ENCODE measurements at places on chromosomes 4 and X.

- DNase-seq, result no peak
These were observed 790.1 kb downstream of the DMD start for GRCh38 chrX:32421266-32421665.

DNA sequence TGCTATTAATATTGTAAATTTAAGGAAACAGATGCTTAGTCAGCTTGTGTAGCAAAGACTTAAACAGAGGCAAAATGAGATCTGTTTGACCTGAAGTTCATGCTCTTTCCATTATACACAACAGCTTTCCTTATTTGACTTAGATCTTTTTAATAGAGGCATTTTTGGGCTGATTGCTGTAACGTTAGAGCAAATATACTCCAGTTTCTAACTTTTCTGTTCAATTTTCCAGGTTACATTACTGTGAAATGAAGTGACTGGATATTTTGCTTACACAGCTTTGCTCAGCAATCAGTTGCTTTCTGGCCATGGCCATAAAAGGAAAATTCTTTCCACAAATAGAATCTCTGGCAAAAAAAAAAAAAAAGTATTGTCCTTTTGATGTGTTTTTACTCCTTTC, 146.2 kb downstream of the PCDH7 start:
- DNase-seq, result no peak

DNA sequence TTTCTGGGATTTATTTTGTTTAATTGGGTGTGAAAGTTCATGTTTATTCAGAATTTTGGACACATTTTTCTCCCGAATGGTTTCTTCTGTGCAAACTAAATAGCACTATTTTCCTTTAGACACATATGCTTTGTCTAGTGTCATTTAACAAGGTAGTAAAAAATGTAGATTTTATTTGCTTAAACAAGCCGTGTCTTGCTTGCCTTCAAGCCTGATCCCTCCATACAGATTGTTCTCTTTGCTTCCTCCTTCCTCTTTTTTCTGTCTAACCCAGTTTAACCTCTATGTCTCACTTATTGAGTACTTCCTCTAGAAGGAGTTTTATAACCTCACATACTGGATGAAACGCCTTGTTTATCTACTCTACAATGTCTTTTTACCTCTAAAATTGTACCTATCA, 211.8 kb downstream of the NPFFR2 start:
- no peak for DNase-seq

GRCh38 chrX:427812-428725, 41.4 kb upstream of the PPP2R3B start:
- DNase-seq, result peak; percentile 88

DNA sequence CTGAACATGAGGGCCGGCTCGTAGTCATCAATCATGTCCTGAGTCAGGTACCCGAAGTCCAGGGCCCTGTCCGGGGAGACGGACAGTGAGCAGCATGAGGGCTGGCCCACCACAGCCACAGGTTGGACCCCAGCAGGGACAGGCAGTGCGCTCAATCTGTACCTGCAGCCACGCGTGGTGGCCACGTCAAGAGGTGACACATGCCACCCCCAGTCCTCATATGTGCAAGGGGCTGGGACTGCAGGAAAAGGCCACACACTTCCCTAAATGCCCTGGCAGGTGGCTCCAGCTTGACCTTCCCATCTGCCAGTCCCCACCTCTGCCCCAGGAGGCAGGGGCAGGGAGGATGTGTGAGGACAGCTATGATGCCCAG, 73.8 kb upstream of the MXD4 start:
- DNase-seq, result no peak

DNA sequence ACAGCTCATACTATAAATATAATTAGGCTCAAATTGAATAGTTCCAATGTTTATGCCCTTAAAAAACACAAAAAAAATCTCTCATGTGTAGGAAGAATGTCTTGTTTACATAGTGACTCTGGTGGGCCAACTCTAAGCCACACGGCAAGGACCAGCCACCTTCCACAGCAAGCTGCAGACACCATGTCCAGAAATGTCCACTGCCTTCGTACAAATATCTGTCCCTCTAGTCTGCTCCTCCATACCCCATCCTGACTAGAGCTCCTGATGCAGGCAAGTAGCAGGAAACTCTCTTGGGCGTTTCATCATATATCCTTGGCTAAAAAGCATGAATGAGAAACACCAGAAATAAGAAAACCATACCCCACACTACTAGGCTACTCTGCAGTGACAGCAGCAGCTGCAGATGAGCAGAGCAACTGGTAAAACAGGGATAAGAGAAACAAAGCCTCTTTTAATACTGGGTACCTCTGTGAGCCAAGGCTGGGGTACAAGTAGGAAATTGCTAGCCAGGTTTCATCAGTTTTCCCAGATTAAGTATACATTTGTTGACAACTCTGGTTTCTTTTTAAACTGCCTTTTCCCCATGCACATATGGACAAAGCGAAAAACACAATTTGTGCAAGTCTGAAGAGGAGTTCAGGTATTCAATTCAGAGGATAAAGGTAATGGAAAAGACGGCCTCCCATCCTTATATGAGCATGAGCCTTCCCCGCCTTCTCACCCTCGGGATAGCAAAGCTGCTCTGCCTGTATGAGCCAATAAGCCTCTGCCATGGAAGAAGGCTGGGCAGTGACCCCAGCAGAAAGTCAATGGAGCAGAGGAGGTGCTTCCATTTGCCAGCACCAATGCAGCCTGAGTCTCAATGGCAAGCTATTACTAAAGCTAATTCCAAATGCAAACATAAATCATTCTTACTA, 245.4 kb downstream of the DCLK2 start:
- no peak for DNase-seq

DNA sequence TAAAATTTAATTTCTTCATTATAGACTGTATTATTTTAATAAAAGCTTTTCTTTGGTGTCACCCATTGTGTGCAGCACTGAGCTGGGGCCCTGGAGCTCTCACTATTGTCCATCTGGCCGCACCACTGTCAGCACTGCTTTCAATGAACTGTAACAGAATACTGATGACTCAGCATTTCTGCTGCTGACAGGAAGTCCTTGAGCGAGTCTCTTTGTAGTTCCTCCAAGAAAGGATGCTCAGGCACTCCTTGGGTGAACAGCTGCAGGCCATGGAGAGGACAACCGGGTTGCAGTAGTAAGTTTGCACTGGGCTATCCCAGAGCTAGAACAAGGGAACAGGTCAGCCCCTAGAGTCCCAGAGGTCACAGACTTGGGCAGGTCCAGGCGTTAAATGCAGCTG, 81.6 kb downstream of the SORBS2 start:
- DNase-seq, result no peak

DNA sequence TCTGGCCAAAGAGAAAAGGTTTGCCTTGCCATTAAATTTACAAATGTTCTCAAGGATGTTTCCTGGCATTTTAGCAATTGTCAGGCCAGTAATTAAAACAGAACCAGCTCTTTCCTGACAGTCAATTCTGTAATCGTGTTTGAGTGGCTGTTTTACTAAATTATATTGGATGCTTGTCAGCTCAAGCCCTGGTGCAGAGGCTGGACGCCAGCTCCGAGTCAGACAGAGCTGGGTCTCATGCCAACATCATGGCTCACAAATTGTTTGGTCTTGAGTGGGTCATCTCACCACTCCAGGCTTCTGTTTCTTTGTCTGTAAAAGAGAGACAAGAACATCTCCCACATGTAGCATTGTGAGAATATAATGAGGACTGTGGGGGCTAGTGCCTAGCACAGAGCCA, 190.3 kb upstream of the PSAPL1 start:
- no peak for DNase-seq

DNA sequence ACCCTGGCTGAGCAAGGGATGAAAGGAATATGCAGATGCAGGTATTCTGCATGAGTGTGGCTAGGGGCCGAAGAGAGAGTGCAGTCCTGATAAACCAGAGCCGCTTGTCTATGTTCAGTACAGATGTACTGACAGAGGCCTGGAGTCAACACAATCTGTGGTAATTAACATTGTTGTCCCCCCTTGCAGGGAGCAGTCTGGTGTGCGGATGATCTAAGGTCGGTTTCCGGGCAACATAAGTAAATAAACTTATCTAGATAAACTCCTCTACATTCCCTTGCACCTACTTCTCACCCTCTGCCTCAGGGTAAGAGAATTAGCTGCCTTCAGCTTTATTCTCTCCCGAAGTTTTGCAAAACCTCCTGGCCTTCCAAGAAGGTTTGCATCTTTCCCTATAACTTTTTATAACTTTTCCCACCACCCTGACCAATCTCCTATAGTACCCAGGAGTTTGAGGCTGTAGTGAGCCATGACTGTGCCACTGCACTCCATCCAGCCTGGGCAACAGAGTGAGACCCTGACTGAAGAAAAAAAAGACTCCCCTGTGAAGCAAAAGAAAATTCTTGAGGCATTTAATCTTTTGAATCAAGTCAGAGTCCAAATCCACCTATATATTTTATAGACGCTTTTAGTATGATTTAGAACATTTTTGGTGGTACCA, 26.6 kb downstream of the SNX25 start:
- peak; percentile 65 for DNase-seq

- DNase-seq, result no peak
These were observed 233.9 kb upstream of the GLRA2 start for GRCh38 chrX:14295426-14295825.

DNA sequence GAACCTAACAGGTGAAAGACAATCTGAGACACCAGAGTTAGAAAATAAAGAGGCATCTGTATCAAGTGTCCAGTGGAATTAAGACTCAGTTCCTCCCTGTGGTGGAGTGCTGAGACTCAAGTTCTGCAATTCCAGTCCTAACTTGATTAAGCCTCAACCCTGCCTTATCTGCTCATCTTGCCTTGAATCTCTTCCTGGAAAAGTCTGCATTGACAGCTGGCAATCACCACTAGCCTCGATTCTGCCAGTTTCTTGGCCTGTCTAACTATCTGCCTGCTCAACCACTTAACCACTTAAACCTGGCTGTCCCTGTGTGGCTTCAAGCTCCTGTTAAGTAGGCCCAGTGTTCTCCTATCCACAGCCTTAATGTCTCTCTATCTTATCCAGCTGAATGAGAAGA, 22.4 kb upstream of the NEIL3 start:
- no peak for DNase-seq

DNA sequence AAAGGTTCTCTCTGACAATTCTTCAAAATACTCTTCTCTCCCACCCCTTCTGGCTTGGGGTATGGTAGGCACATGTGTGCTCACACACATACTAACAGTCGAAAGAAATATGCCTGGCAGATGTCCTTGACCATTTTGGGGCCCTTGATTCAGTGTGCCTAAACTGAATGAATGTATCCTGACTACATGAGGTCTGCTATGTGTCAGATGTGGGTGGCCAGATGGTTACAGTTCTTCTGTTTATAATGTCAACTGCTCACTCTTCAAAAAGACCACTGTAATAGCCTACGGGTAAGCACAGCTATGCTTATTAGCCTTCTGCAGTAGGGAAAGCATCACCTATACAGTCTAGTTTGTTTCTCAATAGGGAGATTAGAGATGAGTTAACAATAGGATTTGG, 63.7 kb upstream of the VEGFC start:
- no peak for DNase-seq

Measured in endodermal cell (in vitro differentiated cells).